ENCODE measurements at places on chromosomes 7 and 10.

- no peak for DNase-seq
These were observed 135.4 kb upstream of the FZD1 start for GRCh38 chr7:91128683-91129348.

DNA sequence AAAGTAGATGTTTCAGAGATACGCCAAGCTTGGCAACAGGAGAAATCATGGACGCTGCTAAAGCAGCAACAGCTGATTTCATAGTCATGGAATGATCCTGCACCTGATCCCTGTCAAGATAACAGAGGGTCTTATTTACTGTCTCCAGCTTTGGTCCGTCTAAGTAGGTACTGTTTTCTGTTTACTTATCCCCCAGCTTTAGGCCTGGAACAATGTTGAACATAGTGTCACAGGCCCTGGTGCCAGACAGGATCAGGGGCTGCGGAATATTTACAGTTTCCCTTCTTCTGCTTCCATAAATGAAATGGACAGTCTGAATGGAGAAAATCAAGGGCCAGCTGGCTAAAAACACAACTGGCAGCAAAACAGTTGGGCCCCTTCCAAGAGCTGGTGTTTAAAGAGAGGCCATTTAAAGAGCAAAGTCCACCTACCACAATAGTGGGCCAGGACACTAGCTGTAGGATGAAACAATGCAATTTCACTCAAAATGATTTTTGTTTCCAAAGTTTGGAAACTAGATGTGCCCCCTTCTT is 2.9 kb downstream of the GPR37 start:
- no peak for DNase-seq

GRCh38 chr10:20811131-20811530 is 86.0 kb downstream of the NEBL start:
- DNase-seq, result no peak

GRCh38 chr10:133230387-133231195 is 574 bp downstream of the UTF1 start:
- no peak for DNase-seq

- no peak for DNase-seq
These were observed 586.6 kb upstream of the MKI67 start for GRCh38 chr10:128712661-128713400.

- DNase-seq, result no peak
These were observed 600.6 kb downstream of the PHTF2 start for GRCh38 chr7:78399033-78399769.

GRCh38 chr10:21318540-21319167 is 206.8 kb downstream of the SKIDA1 start:
- DNase-seq, result no peak

GRCh38 chr10:128064108-128064969 is 61.9 kb downstream of the MKI67 start:
- peak; percentile 75 for DNase-seq

DNA sequence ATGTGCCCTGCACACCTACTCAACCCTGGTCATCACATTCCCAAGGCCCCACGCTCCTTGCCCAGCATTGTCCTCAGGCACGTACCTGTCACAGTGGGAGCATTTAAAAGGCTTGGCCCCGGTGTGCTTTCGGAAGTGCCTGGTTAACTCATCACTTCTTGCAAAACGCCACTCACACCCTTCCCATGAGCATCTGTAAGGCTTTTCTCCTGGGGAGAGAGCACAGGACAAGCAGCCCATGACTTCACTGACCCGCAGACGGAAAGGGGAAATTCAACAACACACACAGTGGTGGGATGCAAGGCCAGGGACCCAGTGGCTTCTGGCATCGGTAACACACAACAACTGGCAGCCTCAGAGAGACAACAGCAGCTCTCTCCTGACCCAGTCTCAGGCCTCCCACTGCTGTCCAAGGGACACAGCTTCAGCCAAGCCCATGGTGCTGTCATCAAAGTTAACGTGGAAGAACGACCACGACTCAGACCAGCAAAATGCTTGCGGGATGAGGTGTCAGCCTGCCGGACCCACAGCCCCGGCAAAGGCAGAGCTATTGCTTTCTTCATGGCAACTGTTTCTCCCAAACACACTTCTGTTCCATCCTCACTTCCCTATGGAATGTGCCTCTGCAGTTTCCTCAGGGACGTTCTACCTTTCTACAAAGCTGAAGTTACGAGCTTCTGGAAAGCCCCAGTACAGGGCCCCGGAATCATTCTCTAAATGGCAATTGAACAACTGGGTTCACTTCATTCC is 4.8 kb downstream of the KLF6 start:
- DNase-seq, result no peak

- no peak for DNase-seq
These were observed 115.2 kb downstream of the GRID1 start for GRCh38 chr10:86251426-86251825.

GRCh38 chr10:124043310-124044142 is 49.9 kb downstream of the CHST15 start:
- no peak for DNase-seq

DNA sequence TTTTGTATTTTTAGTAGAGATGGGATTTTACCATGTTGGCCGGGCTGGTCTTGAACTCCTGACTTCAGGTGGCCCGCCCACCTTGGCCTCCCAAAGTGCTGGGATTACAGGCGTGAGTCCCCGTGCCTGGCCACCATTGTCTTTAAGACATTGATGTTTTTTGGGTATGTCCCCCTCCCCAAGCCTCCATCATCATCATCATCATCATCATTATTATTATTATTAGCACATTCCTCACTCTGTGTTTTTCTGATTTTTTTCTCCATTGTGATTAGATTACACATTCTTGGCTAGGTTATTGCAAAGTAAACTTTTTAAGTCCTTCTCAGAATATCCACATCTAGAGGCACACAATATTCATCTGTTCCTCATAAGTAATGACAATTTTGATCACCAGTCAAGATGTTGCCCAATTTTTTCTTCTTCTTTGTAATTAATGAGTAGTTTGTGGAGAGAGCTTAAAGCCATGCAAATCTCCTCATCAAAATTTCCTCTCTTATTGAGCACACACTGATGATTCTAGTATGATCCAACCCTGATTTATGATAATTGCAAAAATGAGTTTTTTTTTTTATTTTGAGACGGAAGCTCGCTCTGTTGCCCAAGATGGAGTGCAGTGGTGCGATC is 47.5 kb downstream of the EPC1 start:
- no peak for DNase-seq

DNA sequence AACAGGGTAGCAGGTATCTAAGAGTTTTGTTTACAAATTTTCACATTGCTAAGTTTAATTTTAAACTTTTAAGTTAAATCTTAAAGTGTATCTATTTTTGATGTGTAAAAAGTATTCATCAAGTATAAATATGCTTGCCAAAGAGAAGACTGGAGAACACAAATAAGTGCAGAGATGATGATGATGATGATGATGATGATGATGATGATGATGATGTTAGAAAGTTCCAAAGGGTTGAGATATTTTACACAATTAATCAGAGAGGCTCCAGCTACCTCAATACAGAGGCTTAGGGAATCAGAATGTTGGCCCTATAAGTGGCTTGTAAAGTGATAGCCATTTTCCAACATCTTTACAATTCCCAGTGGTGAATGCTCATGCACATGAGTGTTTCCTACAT is 209.0 kb upstream of the NPVF start:
- DNase-seq, result no peak

DNA sequence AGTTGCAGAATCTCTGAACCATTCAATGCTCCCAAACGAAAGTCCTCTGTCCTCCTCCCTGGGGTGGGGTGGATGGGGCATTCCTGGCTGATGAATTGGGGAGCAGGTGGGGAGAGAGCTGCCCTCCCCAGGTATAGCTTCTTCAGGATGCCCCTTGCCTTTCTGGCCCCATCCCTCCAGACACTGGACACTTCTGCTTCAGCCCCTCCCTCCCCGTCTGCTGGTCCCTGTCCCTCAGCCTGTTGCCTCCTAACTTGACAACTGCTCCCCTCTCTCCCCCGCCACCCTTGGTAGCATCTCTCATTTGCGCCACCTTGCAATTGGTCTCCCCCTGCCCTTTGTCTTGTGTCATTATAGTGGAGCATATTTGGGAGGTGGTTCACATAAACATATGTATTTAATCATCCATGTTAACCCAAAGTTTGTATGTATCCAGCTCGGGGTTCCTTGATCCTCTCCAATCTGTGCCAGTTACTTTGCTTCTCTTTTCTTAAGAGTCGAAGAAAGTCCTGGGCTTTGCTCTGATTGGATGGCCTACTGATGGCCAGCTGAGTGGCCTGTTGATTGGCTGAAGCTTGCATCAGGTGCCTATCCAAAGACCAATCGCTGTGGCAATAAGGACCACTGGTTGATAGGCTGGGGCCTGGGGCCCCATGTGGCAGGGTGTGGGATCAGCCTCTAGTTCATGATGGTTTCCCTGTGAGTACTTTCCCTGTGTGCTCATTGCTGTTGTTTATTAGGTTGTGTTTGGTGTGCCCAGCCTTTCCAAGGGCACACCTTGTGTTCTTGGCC is 4.0 kb upstream of the GCK start:
- no peak for DNase-seq

GRCh38 chr10:111093741-111094380 is 17.0 kb downstream of the ADRA2A start:
- no peak for DNase-seq

DNA sequence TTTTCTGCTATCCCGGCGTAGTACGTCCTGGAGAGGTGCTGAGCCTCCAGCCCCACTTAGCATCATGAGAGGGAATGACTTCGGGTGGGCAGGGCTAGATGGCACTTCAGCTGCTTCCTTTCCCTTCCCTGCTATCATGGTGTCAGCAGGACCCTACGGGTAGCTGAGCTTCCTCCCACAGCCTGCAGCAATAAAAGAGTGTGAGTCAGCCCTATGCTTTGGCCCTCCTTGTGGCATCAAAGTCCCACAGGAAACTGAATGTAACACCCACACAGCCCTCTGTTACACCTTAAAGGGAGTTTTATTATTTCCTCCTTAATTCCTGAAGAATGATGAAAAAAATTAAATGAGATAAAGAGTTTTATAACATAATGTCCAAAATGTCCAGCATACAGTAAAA is 458.1 kb downstream of the RPS24 start:
- no peak for DNase-seq

- DNase-seq, result no peak
These were observed 255.1 kb downstream of the TNS3 start for GRCh38 chr7:47326808-47327207.

- no peak for DNase-seq
These were observed 49.6 kb downstream of the ASB13 start for GRCh38 chr10:5616836-5617235.

- no peak for DNase-seq
These were observed 203.0 kb downstream of the ELFN1 start for GRCh38 chr7:1873070-1873405.

- DNase-seq, result no peak
These were observed 46.9 kb downstream of the EGFR start for GRCh38 chr7:55065511-55066229.

DNA sequence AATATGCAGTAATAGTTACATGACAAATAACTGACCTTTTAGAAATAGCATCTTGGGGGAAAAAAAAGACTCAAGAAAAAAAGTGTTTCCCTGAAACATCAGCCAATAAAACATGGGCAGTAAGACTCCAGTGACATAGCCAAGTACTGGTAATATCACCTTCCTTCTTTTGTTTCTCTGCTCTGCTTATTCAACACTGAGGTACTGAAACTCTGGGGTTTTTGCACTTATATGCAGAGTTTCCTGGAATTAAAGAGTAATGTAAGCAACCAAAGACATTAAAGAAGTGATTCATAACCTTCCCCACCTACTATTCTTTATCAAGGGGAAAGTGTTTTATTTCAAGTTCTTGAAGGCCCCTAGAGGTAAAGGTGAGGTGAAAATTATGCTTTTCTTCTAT is 414.5 kb downstream of the GRM8 start:
- DNase-seq, result no peak

DNA sequence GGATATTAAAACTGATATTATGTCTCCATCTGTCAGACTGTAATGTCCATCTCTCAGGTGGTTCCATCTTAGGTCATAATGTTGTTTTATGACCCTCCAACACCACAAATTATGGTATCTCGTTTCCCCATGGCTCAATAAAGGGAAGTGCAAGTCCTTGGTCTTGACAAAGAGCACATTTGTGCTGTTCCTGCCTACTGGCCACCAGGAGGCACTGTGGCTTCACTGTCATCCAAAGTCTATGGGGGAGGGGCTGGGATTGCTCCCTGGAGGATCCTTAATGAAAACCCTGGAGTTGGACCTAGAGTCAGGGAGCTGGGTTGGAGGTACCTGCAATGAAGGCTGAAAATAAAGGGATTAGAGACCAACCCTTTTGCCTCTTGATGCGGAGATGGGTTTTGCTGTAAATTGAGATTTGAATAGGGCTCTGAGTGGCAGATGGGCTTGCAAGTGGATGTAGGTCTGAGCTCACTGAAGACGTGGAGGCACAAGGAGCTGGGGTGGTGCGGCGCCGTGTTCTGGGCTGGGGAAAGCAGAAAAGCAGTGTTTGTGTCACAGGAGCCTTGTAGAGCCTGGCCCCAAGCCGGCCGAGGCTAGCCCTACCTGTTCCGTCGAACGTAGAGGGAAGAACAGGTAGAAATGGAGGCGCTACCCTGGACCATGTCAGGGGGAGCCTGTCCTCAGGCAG is 180.5 kb upstream of the PRSS58 start:
- DNase-seq, result no peak

- no peak for DNase-seq
These were observed 11.9 kb downstream of the LRRC4 start for GRCh38 chr7:128019288-128019687.

DNA sequence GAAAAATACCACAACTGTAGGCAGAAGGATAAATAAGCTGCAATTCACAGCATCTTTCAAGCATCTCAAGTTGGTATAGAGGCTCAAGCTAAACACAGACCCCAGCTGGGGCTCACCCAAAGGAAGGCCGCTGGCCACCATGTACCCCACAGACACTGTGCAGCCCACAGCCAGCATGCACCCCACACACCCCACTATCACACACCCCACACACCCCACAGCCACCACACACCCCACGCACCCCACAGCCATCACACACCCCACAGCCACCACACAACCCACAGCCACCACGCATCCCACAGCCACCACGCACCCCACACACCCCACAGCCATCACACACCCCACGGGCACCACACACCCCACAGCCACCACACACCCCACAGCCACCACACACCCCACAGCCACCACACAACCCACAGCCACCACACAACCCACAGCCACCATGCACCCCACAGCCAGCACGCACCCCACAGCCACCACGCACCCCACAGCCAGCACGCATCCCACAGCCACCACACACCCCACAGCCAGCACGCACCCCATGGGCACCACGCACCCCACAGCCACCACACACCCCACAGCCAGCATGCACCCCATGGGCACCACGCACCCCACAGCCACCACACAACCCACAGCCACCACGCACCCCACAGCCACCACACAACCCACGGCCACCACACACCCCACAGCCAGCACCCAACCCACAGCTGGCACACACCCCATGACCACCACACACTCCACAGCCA is 214.7 kb downstream of the DNAJB6 start:
- no peak for DNase-seq

DNA sequence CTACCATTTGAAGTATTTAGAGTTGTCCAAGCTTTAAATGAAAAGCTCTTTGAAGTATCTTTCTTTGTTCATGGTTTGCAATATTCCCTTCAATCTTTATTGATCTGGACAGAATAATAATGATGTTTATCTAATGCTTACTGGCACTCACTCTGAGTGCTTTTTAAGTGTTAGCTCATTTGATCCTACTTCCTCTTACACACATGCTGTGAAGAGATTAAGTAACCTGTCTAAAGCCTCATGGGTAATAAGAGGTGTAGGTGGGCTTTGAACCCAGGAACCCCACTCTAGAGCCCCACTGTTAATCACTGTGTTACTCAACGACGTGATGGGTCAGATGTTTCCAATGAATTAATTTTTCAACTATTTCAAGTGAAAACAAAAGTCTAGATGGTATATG is 31.1 kb upstream of the ADD3 start:
- no peak for DNase-seq
